ENCODE measurements at places on chromosomes 2 and 18. TPM values are rescaled to one million over a fixed set of nuclear protein-coding genes. Genes with fewer than 3 reads are reported as not detected.

DNA sequence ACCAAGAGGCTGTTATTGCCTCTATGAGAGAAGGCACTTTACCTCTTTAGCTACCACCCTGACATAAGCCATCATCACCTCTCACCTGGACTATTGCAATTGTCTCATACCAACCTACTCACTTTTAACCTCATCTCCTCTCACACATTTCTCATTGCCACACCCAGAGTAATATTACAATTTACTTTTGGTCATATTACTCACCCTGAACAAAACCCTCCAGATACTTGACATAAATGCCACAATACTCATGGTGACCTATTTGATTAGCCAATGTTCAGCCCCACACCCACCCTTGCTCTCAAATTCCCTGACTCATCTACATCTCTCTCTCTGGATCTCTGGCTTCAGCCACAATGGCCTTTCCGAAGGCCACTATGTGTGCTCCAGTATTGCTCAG is 90.9 kb upstream of the CDH7 start:
- no peaks in the 10 kb centered on the region for H3K4me1 ChIP-seq
- H3K27me3 ChIP-seq, result no peaks in the 10 kb centered on the region
- H3K27ac ChIP-seq, result no peak overlapping the region

GRCh38 chr2:9844036-9844483 is 786 bp downstream of the TAF1B start:
- DNase-seq, result peak; percentile 75
- H3K4me1 ChIP-seq, result peaks cover 31% of the 10 kb centered on the region
- peaks cover 33% of the 10 kb centered on the region for H3K36me3 ChIP-seq
- H3K4me3 ChIP-seq, result peak overlapping the region; percentile 79
- peak overlapping the region; percentile 73 for H3K27ac ChIP-seq
- no peaks in the 10 kb centered on the region for H3K27me3 ChIP-seq

- no peak overlapping the region for H3K27ac ChIP-seq
- H3K36me3 ChIP-seq, result no peaks in the 10 kb centered on the region
These were observed 35.1 kb downstream of the REEP1 start for GRCh38 chr2:86302320-86302719.

DNA sequence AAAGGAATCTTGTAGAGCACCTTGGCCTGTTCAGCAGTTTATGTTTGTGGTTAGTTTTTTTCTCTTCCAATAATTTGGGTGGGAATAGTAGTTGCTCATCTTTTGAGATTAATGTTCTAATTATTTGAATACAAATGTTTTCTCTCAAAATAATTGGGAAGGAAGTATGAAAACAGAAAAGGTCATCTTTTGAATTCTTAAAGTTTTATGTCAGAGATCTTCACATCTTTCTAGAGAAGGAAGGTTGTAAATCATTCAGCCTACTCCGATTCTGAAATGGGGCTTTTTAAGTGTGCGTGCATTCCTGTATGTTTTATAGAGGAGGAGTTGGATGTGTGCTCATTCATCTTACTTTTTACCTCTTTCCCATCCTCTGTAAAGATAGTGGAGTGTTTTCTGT is 29.0 kb downstream of the GRHL1 start:
- no peak overlapping the region for H3K4me3 ChIP-seq
- no peak overlapping the region for H3K27ac ChIP-seq
- H3K36me3 ChIP-seq, result no peaks in the 10 kb centered on the region
- H3K4me1 ChIP-seq, result no peaks in the 10 kb centered on the region
- no peak for DNase-seq

DNA sequence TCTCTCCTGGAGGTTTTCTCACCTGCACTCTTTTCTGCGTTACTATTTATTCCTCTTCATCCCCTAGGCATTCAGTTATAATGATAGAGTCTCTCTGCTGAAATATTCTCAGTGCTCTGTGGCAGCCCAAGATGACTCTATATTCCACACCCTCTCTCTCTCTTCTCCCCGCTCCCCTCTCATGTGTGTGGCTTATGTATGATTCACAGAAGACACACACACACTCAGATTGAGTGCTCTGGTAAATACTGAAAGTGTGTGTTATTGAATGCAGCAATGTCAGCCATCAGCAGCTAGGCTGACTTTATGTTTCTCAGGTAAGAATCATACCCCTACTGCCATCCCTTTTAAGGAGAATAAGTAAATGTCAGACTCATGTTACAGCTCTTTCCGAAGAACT is 201.2 kb downstream of the SLC4A10 start:
- H3K36me3 ChIP-seq, result no peaks in the 10 kb centered on the region
- no peaks in the 10 kb centered on the region for H3K27me3 ChIP-seq
- no peak overlapping the region for H3K4me3 ChIP-seq
- H3K27ac ChIP-seq, result no peak overlapping the region
- no peak for DNase-seq
- no peaks in the 10 kb centered on the region for H3K4me1 ChIP-seq

DNA sequence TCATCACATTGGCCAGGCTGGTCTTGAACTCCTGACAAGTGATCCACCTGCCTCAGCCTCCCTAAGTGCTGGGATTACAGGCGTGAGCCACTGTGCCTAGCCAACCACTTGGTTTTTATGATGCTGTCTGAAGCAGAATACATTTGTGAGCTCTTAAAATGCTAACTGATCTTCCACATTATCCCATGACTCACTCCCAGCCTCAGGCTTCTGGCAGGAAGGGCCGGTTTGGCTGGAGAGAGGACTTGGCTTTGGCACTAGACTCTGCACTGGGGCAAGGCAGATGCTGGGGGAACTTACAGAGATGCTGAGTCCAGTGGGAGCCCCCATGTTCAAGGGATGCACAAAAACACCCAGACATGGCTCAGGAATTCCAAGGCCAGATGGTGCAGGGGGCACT is 40.5 kb upstream of the SH3BP4 start:
- no peaks in the 10 kb centered on the region for H3K36me3 ChIP-seq
- no peaks in the 10 kb centered on the region for H3K27me3 ChIP-seq

GRCh38 chr2:217849154-217849975 is 153.4 kb downstream of the TNS1 start:
- H3K4me3 ChIP-seq, result no peak overlapping the region
- H3K36me3 ChIP-seq, result no peaks in the 10 kb centered on the region
- H3K4me1 ChIP-seq, result no peaks in the 10 kb centered on the region
- no peak overlapping the region for H3K27ac ChIP-seq
- DNase-seq, result no peak

GRCh38 chr2:11129598-11130449 is 25.4 kb upstream of the SLC66A3 start:
- peak overlapping the region; percentile 63 for H3K4me3 ChIP-seq
- no peak overlapping the region for H3K27ac ChIP-seq
- peak; percentile 80 for DNase-seq
- H3K27me3 ChIP-seq, result no peaks in the 10 kb centered on the region

GRCh38 chr18:28576941-28577340 is 400.0 kb upstream of the CDH2 start:
- no peaks in the 10 kb centered on the region for H3K36me3 ChIP-seq
- no peaks in the 10 kb centered on the region for H3K4me1 ChIP-seq
- DNase-seq, result no peak
- no peak overlapping the region for H3K27ac ChIP-seq
- no peak overlapping the region for H3K4me3 ChIP-seq

Gene KCNS3
- 2.5 TPM for total RNA-seq

GRCh38 chr2:4976407-4976806 is 715.8 kb upstream of the SOX11 start:
- no peak overlapping the region for H3K4me3 ChIP-seq
- no peaks in the 10 kb centered on the region for H3K36me3 ChIP-seq
- H3K4me1 ChIP-seq, result no peaks in the 10 kb centered on the region
- no peak overlapping the region for H3K27ac ChIP-seq

Gene SERPINB5
- total RNA-seq, result 1.0 TPM

DNA sequence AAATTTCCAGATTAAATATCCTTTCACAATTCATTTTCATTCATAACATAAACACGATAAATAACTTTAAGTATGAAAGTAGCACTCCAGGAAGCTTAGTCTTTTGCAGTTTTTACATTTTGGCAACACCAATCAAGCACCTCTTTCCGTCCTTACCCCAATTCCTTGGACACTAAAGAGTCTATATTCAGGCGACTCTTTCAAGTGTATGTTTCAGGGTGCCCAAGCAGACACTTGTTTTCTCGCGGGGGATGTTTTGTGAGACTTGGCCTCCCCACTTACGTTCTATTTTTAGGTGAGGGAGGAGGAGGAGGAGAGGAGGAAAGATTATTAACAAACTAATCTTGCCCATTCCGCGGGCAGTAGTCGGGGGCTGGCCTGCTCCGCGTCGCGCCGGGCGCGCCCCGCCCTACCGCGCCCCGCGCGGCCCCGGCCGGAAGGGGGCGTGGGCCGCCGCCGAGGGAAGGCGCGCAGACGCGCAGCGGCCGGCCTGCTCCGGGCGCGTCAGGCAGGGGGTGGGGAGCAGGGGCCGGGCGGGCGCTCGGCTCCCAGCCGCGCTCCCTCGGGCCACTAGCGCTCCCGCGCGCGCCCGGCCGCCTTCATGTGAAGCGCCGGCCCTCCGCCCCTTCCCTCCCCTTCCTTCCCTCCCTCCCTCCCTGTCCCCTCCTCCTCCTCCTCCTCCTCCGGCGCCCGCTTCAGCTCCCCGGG is at the start of gene ITPRID2:
Gene ITPRID2, plus strand, starts transcription at position 473 of the 708 bp plus-strand sequence. CDS start 337 bp downstream, outside the sequence.
- peak within 1 kb of the TSS; percentile 50 for H3K27ac ChIP-seq
- peaks cover 37% of the 10 kb centered on the region for H3K4me1 ChIP-seq
- peak within 1 kb of the TSS; percentile 81 for H3K4me3 ChIP-seq
